ENCODE measurements at places on chromosomes 3 and 15. TPM values are rescaled to one million over a fixed set of nuclear protein-coding genes. Genes with fewer than 3 reads are reported as not detected.

IQGAP1 gene
- 150 TPM for polyA plus RNA-seq

GUCA1C gene
- polyA plus RNA-seq, result 0.27 TPM

EXD1 gene
- polyA plus RNA-seq, result not detected

CFAP20DC gene
- 4.7 TPM for polyA plus RNA-seq

VPS33B gene
- polyA plus RNA-seq, result 21.7 TPM

Measured in renal cortex interstitium (tissue), 15 donors.